Panc1 (cell line): ENCODE measurements at places on chromosomes 16 and 17. TPM values are rescaled to one million over a fixed set of nuclear protein-coding genes. Genes with fewer than 3 reads are reported as not detected.

KRT20 gene
- 0.13 TPM for total RNA-seq

CHRNE gene
- 0.13 TPM for total RNA-seq

EMC6 gene
- 65.9 TPM for total RNA-seq

CSF3 gene
- not detected for total RNA-seq

ST3GAL2 gene
- total RNA-seq = 84.2 TPM

TBC1D16 gene
- 41.6 TPM for total RNA-seq

ITGB3 gene
- total RNA-seq = 17.6 TPM

GNAO1 gene
- 33.4 TPM for total RNA-seq

NLE1 gene
- 35.5 TPM for total RNA-seq

KRT27 gene
- total RNA-seq = not detected

TMEM132E gene
- not detected for total RNA-seq

ITGA3 gene
- 439 TPM for total RNA-seq

MYH1 gene
- not detected for total RNA-seq

SMIM36 gene
- not detected for total RNA-seq

SCIMP gene
- total RNA-seq = not detected

CTCF gene
- 33.1 TPM for total RNA-seq

CNOT1 gene
- total RNA-seq = 170 TPM

CTF1 gene
- total RNA-seq = 2.9 TPM

PIK3R6 gene
- not detected for total RNA-seq

ASPHD1 gene
- total RNA-seq = 87.0 TPM

DPEP1 gene
- total RNA-seq = 0.18 TPM

CACNB1 gene
- 14.9 TPM for total RNA-seq

CHD9NB gene
- total RNA-seq = 0.64 TPM

CFAP97D1 gene
- not detected for total RNA-seq

ASPA gene
- not detected for total RNA-seq

ARL5C gene
- total RNA-seq = not detected

BRICD5 gene
- 8.7 TPM for total RNA-seq

THOC6 gene
- 56.7 TPM for total RNA-seq

USP31 gene
- 27.2 TPM for total RNA-seq

TSPOAP1 gene
- 0.05 TPM for total RNA-seq

TMIGD1 gene
- total RNA-seq = not detected

UBN1 gene
- 63.1 TPM for total RNA-seq

NPIPA5 gene
- 0.26 TPM for total RNA-seq

CACNG3 gene
- total RNA-seq = not detected

CBX8 gene
- total RNA-seq = 15.3 TPM

KCNH6 gene
- not detected for total RNA-seq

SLC12A3 gene
- 0.15 TPM for total RNA-seq

LPO gene
- not detected for total RNA-seq

SMG6 gene
- total RNA-seq = 17.8 TPM

ZNF423 gene
- total RNA-seq = 0.49 TPM

AATK gene
- 3.7 TPM for total RNA-seq

JPT2 gene
- 200 TPM for total RNA-seq

PPP1R27 gene
- not detected for total RNA-seq

ATPAF2 gene
- 22.3 TPM for total RNA-seq

SLFN12L gene
- total RNA-seq = 0.33 TPM

CETP gene
- total RNA-seq = not detected

MYH8 gene
- not detected for total RNA-seq

OTOP2 gene
- not detected for total RNA-seq

HIRIP3 gene
- total RNA-seq = 25.3 TPM

GAST gene
- not detected for total RNA-seq

FNDC8 gene
- not detected for total RNA-seq

RND2 gene
- 0.59 TPM for total RNA-seq

PABPN1L gene
- not detected for total RNA-seq

KRTAP4-4 gene
- total RNA-seq = not detected
